ENCODE measurements at places on chromosomes 4 and X. TPM values are rescaled to one million over a fixed set of nuclear protein-coding genes. Genes with fewer than 3 reads are reported as not detected.

- H3K4me1 ChIP-seq = no peaks in the 10 kb centered on the region
- peaks cover 2% of the 10 kb centered on the region for H3K27me3 ChIP-seq
- no peak overlapping the region for H3K27ac ChIP-seq
- H3K4me3 ChIP-seq = no peak overlapping the region
- H3K36me3 ChIP-seq = no peaks in the 10 kb centered on the region
These were observed 43.7 kb downstream of the IL15 start for GRCh38 chr4:141680060-141680459.

- no peak for DNase-seq
- H3K27me3 ChIP-seq = no peaks in the 10 kb centered on the region
- no peak overlapping the region for H3K4me3 ChIP-seq
- H3K4me1 ChIP-seq = no peaks in the 10 kb centered on the region
- H3K36me3 ChIP-seq = no peaks in the 10 kb centered on the region
These were observed 263.3 kb upstream of the MAGEB2 start for GRCh38 chrX:29952016-29952415.

DNA sequence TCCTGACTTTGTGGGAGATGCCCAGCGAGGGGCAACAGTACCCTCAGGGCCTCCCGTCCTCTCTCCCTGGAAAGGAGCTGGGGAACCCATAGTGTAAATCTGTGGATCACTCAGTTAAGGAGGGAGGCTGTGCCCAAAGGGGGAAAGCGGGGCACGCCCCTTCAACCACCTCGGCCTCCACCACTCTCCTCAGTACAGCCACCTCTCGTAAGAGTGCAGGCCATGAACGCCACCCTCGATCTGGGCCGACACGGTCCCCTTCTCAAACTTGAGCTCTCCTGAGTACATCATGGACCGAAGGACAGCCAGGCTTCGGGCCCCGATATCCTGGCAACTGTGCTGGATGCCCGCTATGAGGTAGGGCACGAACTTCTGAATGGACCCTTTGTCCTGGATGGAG lies 221.8 kb upstream of the ATP6AP2 start:
- H3K36me3 ChIP-seq = no peaks in the 10 kb centered on the region
- no peak for DNase-seq
- peaks cover 2% of the 10 kb centered on the region for H3K27me3 ChIP-seq
- H3K4me3 ChIP-seq = no peak overlapping the region
- peaks cover 6% of the 10 kb centered on the region for H3K4me1 ChIP-seq
- no peak overlapping the region for H3K27ac ChIP-seq

- H3K27ac ChIP-seq = no peak overlapping the region
- H3K36me3 ChIP-seq = no peaks in the 10 kb centered on the region
- H3K4me1 ChIP-seq = no peaks in the 10 kb centered on the region
- H3K4me3 ChIP-seq = no peak overlapping the region
- no peak for DNase-seq
These were observed 83.2 kb downstream of the FUNDC1 start for GRCh38 chrX:44459501-44459900.

DNA sequence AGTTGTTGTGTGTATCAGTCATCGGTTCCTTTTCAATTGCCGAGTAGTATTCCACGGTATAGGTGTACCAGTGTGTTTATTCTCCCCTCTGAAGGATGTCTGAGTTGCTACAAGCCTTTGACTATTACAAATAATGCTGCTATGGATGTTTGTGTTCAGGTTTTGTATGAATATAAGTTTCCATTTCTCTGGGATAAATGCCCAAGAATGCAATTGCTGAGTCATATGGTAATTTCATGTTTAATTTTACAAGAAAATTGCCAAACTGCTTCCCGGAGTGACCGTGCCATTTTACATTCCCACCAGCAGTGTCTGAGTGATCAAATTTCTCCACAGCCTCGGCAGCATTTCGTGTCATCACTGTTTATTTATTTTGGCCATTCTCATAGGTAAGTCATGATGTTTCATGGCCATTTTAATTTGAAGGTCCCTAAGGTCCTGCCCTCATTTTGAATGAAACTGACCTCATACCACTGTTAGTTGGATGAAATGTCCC lies 73.9 kb downstream of the IRF2 start:
- no peaks in the 10 kb centered on the region for H3K27me3 ChIP-seq
- DNase-seq = no peak
- H3K4me3 ChIP-seq = no peak overlapping the region
- no peak overlapping the region for H3K27ac ChIP-seq
- H3K4me1 ChIP-seq = peaks cover 18% of the 10 kb centered on the region
- peaks cover 68% of the 10 kb centered on the region for H3K36me3 ChIP-seq

DNA sequence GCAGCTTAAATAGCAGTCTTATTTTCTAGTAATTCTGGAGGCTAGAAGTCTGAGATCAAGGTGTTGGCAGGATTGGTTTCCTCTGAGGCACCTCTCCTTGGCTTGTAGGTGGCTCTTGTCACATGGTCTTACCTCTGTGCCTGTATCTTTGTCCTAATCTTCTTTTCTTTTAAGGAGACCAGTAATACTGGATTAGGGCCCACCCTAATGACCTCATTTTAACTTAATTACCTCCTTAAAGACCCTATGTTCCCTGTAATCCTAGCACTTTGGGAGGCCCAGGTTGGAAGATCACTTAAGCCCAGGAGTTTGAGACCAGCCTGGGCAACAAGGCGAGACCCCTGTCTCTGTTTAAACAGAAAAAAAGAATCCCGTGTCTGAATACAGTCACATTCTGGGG lies 38.9 kb downstream of the ARHGAP10 start:
- H3K27me3 ChIP-seq = no peaks in the 10 kb centered on the region
- DNase-seq = no peak
- H3K4me3 ChIP-seq = no peak overlapping the region
- H3K36me3 ChIP-seq = no peaks in the 10 kb centered on the region
- peaks cover 2% of the 10 kb centered on the region for H3K4me1 ChIP-seq

GRCh38 chr4:25970691-25971432 lies 56.8 kb downstream of the SMIM20 start:
- H3K4me1 ChIP-seq = peaks cover 1% of the 10 kb centered on the region
- H3K27ac ChIP-seq = no peak overlapping the region
- peaks cover 3% of the 10 kb centered on the region for H3K27me3 ChIP-seq
- H3K36me3 ChIP-seq = no peaks in the 10 kb centered on the region

DNA sequence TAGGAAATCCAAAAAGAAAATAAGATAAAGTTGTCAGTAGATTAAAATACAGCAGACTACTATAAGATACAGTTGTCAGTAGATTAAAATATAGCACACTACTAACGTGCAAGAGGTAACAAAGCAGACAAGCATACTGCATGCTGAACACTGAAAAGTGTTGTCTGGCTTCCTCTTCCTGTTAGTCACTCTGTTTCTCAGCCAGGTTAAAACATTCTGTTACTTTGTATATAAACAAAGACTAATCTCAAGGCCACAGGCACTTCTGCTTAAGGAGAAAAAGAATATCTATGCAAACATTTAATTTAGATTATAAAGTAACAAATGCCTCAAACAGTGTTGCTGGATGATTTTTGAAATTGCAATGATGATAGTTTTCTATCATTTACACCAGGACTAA lies 41.0 kb upstream of the SCD5 start:
- peaks cover 25% of the 10 kb centered on the region for H3K36me3 ChIP-seq
- H3K4me3 ChIP-seq = no peak overlapping the region

DNA sequence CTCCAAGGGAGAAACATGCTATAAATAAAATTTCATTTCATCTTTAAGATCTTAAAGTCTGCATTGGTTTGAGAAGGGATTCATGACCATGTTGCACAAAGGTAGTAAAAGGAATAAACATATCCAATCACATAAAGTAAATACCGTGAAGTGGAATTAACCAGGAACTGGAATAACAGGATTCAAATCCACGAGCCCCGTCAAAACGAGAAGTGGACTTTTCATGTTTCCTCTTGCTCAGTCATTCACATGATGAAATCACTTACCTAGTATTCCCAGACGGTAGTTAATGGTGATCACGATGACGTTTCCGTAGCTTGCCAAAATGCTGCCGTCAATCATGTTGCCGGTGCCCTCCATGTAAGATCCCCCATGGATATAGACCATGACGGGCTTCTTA lies 199.7 kb downstream of the NLGN4X start:
- no peak for DNase-seq
- no peak overlapping the region for H3K27ac ChIP-seq
- no peak overlapping the region for H3K4me3 ChIP-seq
- no peaks in the 10 kb centered on the region for H3K4me1 ChIP-seq

CTAG1B gene
- total RNA-seq = not detected

GC gene
- not detected for total RNA-seq

STK26 gene
- total RNA-seq = 54.0 TPM

SFRP2 gene
- not detected for total RNA-seq

GLOD5 gene
- not detected for total RNA-seq

ASB12 gene
- 0.22 TPM for total RNA-seq

TMEM150C gene
- total RNA-seq = not detected

SLC49A3 gene
- total RNA-seq = 2.1 TPM

SNCA gene
- total RNA-seq = 2.8 TPM

CENPE gene
- 51.4 TPM for total RNA-seq

TMEM187 gene
- 9.7 TPM for total RNA-seq

CPZ gene
- total RNA-seq = not detected

SMIM14 gene
- 7.2 TPM for total RNA-seq
